ENCODE measurements at places on chromosomes 12 and 14.

DNA sequence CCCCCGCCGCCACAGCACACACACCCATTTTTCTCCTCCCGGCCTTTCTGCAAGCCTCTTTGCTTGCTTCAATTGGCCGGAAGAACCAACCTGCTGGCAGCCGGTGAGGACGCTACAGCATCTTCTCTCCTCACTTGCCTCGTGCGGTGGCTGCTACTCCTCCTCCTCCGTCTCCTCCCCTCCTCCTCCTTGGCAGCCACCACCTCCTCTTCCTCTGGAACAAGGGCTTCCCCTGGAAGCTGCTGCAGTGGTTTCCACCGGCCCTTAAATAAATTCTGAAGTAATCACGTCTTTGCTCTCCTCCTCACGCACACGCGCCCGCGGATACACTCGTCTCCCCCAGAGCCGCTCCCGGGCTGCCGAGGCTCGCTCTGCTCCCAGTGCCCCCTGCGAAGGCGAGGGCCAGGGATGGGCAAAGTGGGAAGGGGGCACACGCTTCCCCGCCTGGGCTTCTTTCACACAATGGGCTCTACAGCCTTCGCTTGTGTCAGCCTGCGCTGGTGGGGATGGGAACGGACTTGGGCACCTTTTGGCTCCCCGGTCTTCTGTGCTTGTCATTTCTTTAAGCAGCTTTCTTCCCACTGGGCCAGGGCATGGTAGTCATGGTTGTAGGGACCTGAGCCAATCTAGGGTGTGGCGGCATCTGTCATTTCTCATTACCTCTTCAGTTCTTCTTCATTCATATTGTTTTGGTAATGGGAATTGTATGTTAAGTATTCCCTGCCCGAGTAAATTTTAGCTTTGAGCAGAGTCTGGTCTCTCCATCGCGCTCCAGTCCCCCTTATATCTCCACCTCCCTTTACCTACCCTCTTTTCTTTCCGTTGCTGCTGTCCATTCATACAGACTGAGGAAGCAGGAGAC lies at the start of gene PPFIA2:
TSS of gene PPFIA2 (minus strand) at position 161 of the 862 bp plus-strand sequence.
- no peak for DNase-seq

- DNase-seq: no peak
These were observed 4.1 kb upstream of the DAZAP2 start for GRCh38 chr12:51234530-51234929.

- DNase-seq: no peak
These were observed 24.2 kb downstream of the KLHL28 start for GRCh38 chr14:44937547-44937946.

DNA sequence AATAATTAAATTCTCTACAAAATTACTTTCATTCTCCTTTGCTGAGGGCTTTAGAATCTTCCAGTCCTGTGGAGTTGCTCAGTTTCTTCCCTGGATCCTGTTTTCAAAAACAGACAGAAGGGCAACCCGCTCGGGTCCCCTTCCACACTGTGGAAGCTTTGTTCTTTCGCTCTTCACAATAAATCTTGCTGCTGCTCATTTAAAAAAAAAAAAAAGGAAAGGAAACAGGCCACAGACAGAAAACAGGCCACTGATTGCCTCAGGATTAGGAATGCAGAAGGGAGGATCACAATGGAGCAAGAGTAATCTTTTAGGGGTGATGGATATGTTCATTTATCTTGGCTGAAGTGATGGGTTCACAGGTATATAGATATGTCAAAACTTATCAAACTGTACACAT lies 29.5 kb upstream of the HIGD1C start:
- no peak for DNase-seq

GRCh38 chr14:104392396-104393198 lies 187.0 kb upstream of the C14orf180 start:
- no peak for DNase-seq

- no peak for DNase-seq
These were observed 199.0 kb upstream of the ATP2B1 start for GRCh38 chr12:89907659-89908058.

- DNase-seq: no peak
These were observed 44.0 kb upstream of the HIF1A start for GRCh38 chr14:61651355-61651754.

GRCh38 chr14:36493761-36494160 lies 26.3 kb downstream of the NKX2-1 start:
- no peak for DNase-seq

DNA sequence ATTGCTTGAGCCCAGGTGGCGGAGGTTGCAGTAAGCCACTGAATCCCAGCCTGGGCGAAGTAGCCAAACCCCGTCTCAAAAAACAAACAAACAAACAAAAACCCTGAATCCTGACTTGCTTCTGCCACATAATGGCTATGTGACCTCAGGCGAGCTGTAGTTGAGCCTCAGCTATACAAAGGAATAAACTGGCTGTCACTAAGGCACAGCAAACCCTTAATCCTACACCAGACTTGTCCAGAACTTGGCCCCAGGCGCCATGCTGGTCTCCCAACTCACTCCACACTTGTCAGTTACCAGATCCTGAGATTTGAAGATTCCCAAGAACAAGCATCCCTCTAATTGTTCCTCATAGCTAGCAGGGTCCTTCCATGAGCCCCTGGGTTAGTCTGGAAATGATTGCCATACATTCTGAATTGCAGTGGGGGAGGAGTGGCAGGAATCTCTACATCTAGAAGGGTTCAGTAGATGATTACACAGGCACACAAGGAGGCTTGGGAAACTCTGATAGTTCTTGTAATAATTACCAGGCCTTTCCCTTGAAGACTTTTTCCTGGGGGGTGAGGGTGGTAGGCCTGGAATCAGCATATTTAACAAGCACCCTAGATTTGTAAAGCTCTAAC lies 9.9 kb downstream of the MAP3K12 start:
- DNase-seq: no peak

DNA sequence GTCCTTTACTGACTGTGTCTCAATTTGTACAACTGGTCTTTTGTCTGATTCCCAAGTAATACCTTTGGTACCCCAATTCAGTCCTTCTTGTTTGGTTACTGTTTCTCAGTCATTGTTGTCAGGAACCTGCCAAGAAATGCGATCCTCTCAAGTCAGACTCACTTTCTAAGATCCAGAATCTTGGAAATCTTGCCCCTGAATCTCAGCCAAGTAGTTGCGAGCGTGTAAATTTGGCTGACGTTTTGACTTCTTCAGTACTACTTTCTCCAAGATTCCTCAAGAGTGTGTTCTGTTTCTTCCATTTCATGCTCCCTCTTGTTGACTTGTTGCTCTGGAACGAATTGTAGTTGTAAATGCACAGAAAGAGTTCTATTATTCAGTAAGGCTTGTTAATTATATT lies 114.0 kb downstream of the MSRB3 start:
- no peak for DNase-seq

- no peak for DNase-seq
These were observed 4.9 kb downstream of the PRICKLE1 start for GRCh38 chr12:42584651-42585111.

DNA sequence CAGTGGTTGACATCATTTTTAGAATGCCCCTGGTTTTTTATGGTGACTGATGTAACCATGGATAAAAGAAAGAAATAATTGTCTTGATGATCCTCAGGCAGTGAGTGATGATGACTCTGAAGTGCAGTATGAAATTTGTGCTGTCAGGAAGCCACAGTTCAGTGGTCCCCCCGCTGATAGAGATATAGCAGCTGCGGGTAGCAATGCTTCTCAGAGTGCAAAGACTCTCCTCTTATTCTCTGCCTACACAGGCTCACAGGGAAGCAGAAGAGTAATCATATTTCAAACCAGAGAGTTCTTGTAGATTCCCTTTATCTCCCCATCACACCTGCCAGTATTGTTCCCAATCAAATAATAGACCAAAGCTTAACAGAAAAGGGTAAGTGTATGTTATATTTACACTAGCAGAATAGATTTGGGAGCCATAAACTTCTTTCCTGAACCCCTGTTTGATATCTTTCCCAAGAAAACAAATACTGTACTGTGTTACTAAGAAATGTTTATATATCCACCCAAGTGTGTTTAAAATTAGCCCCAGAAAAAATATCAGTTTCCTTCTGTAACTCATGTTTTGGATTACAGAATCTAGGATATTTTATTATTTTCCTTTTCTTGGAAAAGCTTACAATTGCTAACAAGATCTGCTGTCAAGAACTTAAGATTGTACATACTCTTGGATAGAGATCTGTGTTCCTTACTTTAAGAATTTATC lies 1817.4 kb upstream of the FLRT2 start:
- DNase-seq: no peak

DNA sequence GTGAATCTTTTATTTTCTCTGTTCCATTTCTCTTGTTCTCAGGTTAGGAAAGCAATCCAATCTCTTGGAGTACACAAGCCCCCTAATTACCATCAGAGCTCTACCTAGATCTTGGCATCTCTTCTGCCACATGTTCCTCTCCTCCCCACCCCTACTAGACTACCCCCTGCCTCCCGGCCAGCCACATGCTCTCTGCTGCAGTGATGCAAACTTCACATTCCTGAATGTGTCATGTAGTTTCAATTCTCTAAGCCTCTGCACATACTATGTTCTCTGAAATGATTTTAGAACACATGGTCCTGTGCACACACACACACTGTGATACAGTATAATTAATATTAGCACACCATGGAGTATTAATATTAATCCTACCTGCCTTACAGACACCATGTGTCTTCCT lies 104.6 kb downstream of the EFCAB11 start:
- DNase-seq: no peak

GRCh38 chr12:25186788-25187402 lies 8.1 kb downstream of the DNAI7 start:
- no peak for DNase-seq

GRCh38 chr14:103767336-103767894 lies 51.8 kb downstream of the ZFYVE21 start:
- no peak for DNase-seq

DNA sequence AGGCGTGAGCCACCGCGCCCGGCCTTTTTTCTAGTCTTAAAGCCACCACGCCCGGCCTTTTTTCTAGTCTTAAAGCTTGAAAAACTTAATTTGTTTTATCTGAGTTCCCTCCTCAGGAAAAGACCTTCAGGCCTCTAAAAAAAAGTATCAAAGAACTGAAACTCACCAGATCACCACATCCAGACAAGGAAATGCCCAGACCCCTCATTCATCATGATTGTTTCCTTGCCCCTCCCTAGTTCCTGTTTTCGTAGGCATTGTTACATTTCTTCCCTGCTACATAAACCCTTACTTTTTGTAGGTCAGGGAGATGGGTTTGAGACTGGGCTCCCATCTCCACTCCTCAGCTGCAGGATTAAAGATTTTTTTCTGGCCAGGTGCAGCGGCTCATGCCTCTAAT lies 21.1 kb upstream of the VWF start:
- DNase-seq: no peak

DNA sequence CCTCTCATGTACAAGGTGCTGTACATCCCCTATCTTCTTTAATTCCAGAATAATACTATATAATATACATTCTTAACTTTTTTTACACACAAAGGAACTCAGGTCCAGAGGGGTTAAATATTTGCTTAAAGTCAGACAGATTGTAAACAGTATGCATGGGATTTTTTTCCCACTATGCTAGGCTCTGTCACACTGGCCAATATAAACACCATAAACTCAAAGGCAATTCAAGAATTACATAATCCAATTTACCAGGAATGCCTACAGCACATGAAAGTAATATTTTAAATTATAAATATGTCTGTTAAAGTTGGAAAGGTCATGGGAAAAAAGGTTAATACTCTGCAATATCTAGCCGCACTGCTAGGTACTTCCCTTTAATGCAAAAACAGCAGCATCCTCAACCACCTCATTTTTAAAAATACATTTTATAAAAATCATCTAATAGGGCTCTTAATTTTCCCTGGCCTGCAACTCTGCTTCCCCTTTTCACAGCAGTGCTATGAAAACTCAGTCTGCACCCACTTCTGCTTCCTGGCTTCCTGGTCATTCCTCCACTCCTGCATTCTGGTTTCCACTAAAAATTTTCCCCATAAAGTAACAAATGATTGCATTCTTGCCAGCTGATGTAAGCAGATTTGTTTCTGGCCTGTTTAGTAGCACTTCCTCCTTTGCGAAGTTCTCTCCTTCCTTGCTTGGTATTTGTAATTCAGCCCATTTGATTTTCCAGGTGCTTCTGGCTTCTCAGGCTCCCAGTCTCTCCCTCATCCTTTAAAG lies 128.1 kb downstream of the ITPR2 start:
- no peak for DNase-seq

DNA sequence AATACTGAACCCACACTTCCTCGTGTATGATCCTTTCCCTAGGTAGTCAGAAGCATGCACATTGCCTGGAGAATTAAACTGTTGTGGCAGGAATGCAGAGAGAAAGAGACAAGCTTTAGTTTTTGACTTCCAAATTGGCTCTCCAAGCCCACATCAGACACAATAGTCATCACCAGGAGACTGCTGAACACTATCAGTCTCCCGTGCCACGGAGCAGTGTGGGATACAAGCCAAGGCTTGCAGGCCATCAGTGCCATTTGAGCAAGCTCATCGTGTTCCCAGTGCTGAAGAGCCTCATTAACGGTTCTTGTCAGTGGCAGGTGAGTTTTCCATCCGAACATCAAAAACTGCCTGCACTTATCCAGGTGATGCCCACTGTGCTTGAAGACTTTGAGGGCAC lies 410.8 kb downstream of the NAV3 start:
- no peak for DNase-seq

DNA sequence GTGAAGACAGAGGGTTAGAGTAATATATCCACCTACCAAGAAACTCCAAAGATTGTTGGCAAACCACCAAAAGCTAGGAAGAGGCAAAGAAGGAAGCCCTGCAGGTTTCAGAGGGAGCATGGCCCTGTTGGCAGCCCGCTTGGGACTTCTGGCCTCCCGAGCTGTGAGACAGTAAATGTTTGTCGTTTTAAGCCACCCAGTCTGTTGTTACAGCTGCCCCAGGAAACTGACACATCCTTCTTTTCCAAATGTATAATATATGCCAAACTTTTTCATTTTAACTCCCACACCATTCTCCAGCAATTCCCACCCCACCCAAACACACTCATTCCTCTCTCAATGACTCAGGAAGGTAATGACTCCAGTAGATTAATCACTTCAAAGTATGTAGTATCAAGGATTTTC lies 74.0 kb downstream of the RPS29 start:
- no peak for DNase-seq

GRCh38 chr12:66688846-66689439 lies 10.1 kb upstream of the GRIP1 start:
- DNase-seq: peak; percentile 9

DNA sequence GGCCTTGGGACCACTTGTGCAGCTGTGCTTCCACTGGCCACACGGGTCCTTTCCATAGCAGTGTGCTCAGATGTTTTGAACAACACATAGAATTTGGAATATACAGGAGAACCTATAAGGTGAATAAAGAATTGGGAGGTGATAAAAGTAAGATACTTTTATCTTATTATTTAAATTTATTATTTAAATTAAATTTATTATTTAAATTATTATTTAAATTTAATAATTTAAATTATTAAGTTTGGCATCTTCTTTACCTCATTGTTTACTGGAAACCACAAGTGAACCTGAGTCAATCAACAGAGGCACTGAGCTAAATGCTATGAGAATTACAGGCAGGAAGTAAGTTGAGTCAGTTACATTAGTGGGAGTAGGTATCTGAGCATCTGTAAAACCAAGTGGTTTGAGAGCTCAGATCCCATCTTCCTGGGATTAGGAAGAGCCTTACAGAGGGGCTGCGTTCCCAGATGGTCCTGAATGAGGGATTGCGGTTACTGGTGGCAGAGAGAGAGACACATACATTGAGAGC lies 103.1 kb downstream of the ESR2 start:
- no peak for DNase-seq

- DNase-seq: no peak
These were observed 107.2 kb downstream of the PDE3A start for GRCh38 chr12:20475542-20475941.
